ENCODE measurements at places on chromosomes 7 and 10.
A peak's percentile ranks its signal among the peaks of the same experiment; 100 is the strongest.

DNA sequence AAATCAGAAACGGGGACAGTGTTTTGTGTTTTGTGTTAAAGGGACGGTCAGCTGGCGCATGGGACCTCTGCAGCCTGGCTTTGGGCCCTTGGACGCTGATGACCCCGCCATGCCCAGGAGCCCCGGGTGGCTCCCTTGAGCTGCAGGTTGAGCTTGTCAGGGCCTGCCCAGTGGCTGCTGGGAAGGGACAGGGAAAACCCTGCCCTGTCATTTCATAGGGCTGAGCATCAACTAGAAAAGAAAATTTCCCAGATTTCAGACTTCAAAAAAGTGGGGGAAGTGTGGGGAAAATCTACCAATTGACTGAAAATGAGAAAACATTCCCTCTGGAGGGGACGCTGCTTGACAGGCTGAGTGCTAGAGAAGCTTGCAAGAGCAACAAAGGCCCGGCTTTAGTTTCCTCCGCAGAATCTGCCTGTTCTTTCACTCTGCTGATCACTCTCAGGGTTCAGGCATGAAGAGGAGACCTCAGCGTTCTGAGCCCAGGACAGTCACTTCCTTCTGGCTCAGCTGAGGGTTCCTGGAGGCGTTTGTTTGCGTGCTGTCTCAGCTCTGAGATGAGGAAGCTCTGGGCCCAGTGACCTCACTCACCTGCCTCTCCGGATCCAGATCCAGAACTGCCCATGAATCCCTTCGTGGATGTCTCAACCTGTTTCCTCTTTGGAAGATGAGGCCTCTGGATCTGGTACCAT is 18.6 kb upstream of the DNAJB6 start:
- peak; percentile 42 for DNase-seq

DNA sequence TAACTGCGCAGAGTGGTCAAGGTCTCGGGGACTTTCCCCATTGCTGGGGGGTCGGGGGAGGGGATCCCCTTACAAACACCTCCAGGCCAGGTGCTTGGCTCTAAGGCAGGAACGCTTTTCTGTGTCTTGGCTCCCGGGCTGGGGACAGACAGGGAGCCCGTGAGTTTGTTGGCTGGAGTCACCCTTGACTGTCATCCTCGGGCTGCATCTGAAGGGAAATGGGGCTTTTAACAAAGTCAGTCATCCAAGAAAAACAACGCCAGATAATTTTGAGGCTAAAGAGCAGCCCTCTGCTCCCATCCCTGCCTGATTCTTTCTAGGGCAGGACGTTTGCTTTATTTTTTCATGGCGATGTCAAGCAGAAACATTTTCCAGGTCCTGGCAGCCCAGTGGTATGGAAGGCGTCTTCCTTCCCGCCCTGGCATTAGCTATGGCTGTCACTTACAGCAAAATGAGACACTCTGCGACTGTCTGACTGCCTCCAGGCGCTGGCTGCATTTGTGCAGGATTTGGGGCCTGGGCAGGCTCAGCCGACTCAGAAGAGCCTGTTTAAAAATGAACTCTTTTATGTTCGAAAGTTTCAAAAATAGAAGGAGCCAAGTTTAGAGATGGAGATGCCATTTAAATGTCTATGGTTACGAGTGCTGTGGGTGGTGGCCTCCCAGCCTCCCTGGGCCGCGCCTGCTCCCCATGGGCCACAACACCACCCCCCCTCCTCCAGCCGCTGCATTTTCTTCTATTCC is 54.7 kb upstream of the TNS3 start:
- no peak for DNase-seq

GRCh38 chr10:89314676-89315075 is 12.8 kb downstream of the IFIT2 start:
- DNase-seq: no peak

DNA sequence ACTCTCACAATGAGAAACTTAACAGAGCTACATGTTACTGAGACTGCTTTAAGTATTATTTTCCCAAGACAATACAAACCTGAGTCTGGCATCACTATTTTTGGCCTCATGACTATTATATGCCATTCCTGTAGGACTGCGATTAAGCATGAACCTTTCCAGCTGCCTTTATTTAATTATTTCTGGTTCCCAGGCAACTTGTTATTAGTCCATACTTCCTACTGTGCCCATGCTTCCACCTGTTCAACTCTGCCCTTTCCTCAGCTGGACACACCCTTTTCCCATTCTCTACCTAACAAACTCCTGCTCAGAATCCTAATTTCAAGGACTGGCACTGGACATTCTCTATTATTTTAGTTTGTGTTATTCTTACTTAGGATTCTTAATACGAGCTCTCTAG is 8.1 kb upstream of the CROT start:
- no peak for DNase-seq

DNA sequence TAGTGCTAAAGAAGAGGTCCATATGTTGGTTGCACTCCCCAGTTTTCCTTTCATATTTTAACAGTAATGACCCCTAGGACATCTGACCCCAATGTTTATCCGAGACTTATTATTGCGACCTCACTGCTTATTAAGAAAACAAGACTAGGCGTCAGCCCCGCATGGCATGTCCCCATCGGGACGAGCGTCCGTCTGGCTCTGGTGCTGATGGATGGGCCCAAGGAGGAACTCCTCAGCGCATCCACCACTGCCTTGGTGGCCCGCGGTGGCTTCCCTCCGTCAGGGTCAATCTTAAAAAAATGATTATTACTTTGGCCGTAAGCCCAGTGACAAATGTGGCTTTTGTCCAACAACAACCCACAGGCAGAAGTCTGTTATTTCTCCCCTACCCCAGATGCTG is 40.1 kb upstream of the CXCL12 start:
- no peak for DNase-seq

- DNase-seq: peak; percentile 18
Measured at GRCh38 chr10:127228195-127228787, 31.9 kb upstream of the INSYN2A start.

DNA sequence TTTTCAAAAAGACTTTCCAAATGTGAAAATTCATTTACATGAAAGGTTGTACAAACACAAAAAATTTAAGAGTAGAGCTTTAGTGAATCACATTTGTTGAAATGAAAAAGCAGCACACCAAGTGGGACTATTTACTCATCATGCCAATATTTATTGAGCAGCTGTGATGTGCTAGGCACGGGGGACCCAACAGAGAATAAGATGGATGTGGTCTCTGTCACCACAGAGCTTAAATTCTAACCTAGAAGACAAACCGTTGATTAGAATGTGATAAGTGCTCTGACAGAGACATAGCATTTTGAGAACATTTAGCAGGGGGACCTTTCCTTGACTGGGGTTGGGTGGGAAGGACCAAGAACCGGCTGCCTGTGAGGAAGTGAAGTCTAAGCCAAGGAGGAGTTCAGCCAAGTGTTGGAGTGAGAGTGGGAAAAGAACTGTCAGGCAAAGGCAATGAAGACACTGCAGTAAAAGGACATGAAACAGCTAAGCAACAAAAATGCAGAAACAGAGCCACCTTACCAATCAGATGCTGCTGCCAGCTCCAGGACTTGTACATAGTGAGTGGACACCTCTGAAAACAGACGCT is 19.1 kb downstream of the ADAM12 start:
- no peak for DNase-seq

DNA sequence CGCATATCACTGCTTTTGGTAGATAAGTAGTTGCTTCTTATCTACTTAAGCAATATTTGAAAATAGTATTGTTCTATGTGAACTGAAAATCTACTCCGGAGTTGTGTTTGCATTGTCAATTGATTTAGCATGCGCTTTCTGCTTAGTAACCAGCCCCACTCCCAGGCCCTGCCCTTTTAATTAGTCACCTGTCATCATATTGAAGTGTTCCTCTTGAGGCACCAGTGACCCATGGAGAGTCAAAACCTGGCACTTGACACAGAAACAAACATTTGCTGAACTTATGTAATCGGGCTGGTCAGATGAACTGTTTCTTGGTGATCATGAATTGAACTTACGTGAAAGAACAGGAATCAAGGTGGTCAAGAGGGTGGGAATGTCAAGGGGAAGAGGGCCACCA is 27.8 kb upstream of the CDHR3 start:
- no peak for DNase-seq

DNA sequence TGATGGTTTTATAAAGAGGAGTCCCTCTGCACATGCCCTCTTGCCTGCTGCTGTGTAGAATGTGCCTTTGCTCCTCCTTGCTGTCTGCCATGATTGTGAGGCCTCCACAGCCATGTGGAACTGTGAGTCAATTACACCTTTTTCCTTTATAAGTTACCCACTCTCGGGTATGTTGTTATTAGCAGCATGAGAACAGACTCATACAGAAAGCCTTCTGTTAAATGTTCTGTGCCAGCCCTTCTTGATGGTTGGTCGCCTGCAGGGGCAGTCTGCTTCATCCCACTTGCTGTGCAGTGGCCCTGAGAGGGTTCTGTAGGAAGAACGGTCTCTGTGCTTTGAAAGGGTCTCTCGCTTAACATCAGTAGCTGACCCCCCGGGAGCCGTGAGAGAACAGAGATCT is 248.9 kb upstream of the IGFBP3 start:
- DNase-seq: no peak

DNA sequence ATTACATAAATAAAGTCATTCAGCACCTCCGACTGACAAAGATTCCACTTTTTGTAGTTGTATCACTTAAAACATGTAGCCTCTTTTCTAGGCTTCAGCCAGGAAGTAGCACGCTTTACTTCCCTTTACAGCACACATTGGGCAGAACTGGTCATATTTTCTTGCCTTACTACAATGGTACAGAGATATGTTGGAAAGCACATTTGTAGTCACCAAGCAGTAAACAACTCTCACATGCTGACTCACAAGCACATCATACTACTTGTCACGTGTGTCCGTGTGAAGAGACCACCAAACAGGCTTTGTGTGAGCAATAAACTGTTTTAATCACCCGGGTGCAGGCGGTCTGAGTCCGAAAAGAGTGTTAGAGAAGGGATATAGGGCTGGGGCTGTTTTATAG is 1071.8 kb downstream of the DNAJB9 start:
- no peak for DNase-seq

DNA sequence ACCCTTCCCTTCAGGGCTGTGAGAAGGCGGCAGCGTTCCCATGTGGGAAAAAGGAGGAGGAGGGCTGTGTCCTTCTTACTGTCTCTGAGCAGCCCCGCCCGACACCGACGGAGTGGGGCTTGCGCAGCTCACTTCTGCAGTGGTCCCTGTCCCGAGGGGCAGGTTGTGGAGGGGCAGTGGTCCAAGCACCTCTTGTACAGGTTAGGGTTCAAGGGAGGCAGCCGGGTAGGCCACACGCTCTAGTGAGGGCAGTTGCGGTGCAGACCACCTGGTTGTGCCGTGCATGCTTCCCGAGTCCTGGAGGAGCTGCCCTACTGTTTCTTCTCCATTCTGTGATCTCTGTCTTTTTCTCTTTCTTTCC is 32.8 kb downstream of the AGAP3 start:
- DNase-seq: no peak

DNA sequence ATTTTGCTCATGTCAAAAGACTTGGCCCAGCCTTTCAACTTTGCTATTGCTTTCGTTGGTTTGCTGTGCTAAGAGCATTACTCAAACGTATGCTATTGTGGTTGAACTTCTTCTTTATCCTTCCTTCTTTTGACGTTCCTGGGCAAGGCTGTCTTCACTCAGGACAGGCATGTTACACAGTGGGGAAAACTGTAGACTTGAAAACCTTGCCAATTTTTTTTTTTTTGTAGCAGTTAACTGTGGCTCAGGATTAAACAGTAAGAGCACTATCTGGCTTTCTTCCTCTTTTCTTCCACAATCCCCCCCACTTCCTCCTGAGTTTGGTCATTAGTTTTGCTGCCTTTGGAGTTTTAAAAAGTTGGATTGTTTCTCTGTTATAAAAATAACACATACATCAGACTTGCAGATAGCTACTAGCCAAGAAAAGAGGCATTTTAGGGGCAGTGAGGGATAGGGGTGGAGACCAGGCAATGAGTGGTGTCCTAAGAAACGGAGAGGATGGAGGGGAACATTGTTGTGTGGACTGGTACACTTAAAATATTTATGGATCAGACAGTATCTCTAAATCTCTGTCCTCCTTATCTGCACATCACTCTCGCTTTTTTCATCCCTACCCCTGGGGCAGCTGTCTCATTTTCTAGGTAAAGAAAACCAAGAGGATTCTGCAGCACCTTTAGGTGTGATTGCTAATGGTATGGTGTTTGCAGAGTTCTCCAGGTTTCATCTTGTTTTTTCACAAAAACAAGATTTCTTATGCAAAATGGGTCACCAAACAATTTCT is 181.7 kb downstream of the LRMDA start:
- peak; percentile 89 for DNase-seq

DNA sequence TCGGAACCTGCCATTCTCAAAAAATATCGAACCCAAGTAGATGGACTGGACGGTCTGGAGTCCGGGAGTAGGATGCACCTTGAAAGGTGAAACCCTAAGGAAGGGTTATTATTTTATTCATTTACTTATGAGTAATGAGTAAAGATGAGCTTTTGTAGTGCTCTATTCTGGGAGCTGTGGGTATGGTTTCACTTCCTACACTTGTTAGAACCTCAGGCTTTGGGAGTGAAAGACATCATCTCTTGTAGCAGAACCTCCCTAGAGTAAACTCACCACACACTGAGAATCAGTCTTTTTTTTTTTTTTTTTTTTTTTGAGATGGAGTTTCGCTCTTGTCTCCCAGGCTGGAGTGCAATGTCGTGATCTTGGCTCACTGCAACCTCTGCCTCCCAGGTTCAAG is 389.4 kb upstream of the AUTS2 start:
- no peak for DNase-seq

- no peak for DNase-seq
Measured at GRCh38 chr10:102615361-102615760, 28.9 kb upstream of the TRIM8 start.

- DNase-seq: no peak
Measured at GRCh38 chr10:88237896-88238614, 345.1 kb downstream of the RNLS start.

DNA sequence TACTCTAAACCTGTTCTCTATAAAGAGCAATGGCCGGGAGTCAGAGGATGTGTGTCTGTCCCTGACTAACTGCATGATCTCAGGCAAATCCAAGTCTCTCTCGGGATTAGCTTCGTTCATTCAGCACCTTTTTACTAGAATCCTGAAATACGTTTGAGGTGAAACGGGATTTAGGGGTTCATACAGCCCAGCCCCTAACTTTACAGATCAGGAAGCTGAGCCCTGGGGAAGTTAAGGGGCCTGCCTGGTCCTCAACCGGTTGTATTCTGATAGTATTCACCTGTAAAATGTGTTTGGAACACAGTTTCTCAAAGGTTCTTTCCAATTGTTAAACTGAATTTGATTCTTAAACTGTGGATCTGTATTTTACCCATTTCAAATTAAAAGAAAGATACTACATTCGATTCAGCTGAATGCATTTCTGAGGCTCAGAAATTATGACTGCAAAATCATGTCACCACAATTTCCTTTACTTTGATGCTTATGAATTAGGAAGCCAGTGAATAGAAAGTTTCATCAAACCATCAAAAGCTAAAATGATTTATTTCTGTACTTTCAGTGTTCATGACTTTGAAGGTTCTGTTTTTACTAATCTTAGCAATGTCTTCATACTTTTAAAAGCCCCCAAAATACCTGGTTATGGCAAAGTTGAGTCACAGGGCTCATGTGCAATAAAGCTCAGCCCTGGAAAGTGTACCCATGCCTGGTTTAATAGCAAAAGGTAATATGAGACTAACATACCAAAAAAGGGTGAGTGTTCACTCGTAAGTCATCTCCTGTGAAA is 28.9 kb upstream of the EZH2 start:
- DNase-seq: no peak

GRCh38 chr7:104883248-104883717 is 130.7 kb upstream of the KMT2E start:
- no peak for DNase-seq

GRCh38 chr7:17598846-17599245 is 300.4 kb downstream of the AHR start:
- peak; percentile 38 for DNase-seq
